ENCODE measurements at places on chromosomes 7 and 10.
A peak's percentile ranks its signal among the peaks of the same experiment; 100 is the strongest.

DNA sequence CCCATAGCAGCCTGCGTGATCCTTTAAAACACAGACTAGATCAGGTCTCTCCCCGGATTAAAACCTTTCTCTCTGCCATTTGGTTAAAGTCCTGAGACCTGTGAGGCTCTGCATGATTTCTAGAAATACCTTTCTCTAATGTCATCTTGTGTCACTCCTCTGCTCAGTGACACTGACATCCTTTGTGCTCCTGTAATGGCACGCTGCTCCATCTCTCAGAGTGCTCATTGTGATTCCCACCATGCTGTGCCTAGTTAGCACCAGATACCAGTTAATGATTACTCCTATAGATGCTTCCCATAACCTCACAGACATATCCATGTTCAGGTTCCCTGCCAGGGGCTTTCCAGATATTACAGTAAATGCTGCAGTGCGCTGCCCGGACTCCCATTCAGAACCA, 11.7 kb upstream of the OR9A2 start:
- no peak for DNase-seq

- peak; percentile 36 for DNase-seq
These were observed 251.5 kb downstream of the DOCK4 start for GRCh38 chr7:111954474-111955381.

- DNase-seq, result no peak
These were observed 29.1 kb downstream of the CELF2 start for GRCh38 chr10:11046776-11047160.

GRCh38 chr7:40493609-40494051, 358.8 kb downstream of the SUGCT start:
- DNase-seq, result no peak

DNA sequence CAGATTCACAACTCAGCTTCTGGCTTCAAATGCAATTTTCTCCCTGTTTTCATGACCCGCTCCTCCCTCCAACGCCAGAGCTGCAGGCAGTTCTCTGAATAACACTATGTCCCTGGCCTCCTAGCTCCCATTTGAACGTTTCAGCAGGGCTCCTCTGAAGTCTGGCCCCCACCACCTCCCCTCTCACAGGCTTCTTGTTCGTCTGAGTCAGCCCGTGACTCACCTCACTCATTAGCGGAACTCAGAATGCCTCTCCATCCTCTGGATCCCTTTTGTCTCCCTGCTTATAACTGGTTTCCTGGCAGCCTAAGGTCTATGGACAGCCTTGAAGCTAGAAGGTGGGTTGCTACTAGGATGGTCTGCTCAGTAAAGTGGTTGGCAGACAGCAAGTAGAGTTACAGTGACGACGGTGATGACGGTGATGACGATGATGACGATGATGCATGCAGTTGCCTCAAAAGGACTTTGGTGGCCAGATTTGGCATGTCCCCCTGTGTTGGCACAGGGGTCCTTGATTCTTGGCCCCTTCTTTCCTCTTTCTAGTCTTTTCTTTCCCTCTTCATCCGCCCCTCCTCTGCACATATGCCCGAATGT, 83.3 kb upstream of the MKLN1 start:
- peak; percentile 83 for DNase-seq

DNA sequence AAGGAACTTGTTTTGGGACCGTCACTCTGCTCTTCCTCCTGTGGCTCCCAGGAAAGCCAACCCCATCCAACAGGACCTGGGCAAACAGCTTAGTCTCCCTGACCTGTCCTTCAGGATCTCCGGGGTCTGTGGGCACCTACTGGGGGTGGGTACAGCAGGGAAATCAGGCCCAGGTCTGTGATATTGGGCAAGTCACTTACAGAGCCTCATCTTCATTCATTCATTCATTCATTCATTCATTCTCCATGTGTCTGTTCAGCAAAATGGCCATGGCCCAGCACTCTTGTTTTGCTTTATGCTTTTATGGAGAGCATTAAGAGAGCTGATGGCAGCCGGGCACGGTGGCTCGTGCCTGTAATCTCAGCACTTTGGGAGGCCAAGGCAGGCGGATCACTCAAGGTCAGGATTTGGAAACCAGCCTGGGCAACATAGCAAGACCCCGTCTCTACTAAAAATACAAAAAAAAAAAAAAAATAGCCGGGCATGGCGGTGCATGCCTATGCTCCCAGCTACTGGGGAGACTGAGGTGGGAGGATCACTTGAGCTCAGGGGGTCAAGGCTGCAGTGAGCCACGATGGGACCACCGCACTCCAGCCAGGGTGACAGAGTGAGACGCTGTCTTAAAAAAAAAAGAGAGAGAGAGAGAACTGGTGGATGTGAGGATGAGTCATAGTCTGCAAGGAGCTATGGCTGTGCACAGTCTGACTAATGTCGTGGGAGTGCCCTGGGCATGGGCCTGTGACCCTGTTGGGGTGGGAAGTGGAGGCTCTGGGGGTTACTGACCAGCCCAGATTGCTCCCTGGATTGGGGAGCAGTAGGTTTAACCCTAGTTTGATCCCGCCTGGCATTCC, 54.3 kb downstream of the CLIP2 start:
- DNase-seq, result peak; percentile 74

DNA sequence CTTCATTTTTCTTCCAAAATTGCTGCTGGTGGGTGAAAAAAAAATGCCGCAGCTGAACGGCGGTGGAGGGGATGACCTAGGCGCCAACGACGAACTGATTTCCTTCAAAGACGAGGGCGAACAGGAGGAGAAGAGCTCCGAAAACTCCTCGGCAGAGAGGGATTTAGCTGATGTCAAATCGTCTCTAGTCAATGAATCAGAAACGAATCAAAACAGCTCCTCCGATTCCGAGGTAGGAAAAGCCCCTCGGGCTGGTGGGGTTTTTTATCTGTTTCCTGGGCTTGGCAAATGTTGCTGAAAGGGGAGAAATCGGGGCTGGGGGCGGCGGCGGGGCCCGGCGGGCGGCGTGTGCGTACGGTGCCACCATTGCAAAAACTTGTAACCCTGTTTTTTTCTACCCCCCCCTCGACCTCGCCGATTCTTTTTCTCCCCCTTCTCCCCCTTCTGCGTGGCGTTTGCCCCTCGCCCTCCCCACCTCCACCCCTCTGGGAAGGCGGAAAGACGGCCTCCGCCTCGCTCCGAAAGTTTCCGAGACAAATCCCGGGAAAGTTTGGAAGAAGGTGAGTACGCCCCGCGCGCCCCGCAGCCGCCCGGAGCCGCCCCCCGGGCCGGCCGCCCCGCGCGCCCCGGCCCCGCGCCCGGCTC, 789 bp downstream of the TCF7L2 start:
- DNase-seq, result peak; percentile 53

GRCh38 chr7:21251151-21251800, 176.6 kb upstream of the SP4 start:
- DNase-seq, result no peak

GRCh38 chr7:50632561-50633413, 67.6 kb upstream of the DDC start:
- DNase-seq, result peak; percentile 55

GRCh38 chr10:73827346-73828089, 16.1 kb upstream of the NDST2 start:
- no peak for DNase-seq

GRCh38 chr10:112723876-112724275, 226.2 kb upstream of the TCF7L2 start:
- DNase-seq, result no peak

GRCh38 chr10:3425261-3425660, 252.7 kb upstream of the PITRM1 start:
- no peak for DNase-seq

DNA sequence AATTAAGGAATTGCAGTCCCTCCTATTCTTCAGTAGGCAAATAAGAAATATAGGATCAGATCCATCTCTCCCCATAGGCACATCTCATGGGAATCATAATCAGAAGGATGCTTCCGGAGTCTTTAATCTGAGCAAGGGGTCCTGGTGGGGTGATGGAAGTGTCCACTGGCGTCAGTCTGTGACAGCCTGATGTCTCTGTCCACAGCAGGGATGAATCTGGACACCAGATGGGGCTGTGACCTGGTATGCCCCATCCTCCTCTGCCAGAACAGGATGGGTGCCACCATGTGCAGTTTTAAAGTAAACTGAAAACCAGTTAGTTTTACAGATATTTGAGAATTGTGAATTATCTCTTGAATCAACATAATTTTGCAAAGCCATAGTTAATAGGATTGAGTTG, 148.7 kb downstream of the C1GALT1 start:
- no peak for DNase-seq

DNA sequence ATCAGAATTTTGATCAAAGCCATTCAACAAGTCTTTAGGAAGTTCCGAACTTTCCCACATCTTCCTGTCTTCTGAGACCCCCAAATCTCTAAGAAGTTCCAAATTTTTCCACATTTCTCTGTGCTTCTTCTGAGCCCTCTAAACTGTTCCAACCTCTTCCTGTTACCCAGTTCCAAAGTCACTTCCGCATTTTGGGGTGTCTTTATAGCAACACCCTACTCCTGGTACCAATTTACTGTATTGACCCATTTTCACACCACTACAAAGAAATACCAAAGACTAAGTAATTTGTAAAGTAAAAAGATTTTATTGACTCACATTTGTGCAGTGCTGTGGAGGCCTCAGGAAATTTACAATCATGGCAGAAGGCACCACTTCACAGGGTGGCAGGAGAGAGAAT, 385.8 kb upstream of the GHITM start:
- DNase-seq, result no peak

DNA sequence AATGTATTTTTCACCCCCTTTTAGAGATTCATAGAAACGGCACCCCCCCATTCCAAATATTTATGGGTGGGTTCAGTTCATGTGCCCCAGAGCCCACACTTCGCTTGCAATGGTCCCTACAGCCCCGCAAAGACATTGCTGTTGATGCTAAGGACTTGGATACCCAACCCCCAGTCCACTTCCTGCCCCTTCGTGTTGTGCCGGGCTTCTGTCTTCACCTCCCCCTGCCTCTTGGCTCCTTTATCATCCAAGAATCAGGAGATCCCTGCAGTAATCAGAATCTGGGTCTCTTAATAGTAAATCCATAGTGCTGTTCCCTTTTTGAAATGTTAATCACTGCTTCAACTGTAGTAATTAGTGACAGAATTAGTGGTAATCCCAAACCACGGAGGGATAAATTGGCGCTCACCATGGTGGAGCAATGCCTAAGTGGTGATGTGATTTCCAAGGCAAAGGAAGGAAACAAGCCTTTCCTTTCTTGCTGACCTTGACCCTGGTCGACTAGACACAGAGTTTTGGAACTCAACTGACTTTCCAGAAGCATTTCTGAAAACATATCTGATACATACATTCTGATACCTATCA, 67.7 kb downstream of the HK1 start:
- no peak for DNase-seq

- no peak for DNase-seq
These were observed 1.3 kb upstream of the MUC12 start for GRCh38 chr7:100968031-100968430.

GRCh38 chr7:93737953-93738352, 152.6 kb downstream of the TFPI2 start:
- no peak for DNase-seq

GRCh38 chr7:28808796-28809533, 149.2 kb downstream of the TRIL start:
- DNase-seq, result peak; percentile 34

DNA sequence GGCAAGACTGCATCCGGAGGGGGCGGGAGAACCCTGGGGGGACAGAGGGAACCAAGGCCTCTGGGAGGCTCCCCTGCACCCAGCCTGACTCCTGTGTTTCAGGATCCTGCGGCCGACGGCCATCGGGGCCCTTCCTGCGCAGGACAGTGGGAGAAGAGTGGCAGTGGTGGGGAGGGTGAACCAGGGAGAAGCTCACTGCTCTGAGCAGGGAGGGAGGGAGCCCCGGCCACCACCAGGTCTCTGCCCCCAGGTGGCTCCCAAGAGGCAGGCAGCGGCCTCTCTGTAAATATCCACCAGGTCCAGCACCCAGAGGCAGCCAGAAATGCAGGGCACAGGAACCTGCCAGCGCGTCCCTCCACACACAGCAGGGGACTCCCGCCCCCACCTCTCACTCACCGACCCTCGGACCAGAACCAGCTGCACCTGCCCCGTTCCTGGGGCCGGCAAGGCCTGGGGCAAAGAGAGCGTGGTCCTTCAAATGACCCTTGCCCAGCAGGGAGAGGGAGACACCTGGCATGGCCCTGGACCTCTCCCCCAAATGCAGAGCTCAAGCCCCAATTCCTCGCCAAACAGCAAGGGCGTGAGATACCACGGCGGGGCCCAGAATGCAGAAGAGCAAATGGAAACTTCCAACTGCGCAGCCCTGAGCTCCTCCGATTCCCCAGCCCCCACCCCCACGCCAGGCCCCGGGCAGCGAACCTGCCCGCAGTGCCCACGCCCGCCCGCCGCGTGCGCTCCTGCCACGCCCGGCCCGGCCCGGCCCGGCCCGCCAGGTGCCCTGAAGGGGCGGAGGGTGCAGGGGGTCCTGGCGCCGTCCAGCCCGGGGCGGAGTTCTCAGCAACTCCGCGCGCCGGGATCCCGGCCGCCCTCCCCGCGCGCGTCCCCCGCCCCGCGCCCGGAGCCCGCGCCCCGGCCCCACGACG, 805 bp downstream of the RASGEF1A start:
- peak; percentile 33 for DNase-seq

DNA sequence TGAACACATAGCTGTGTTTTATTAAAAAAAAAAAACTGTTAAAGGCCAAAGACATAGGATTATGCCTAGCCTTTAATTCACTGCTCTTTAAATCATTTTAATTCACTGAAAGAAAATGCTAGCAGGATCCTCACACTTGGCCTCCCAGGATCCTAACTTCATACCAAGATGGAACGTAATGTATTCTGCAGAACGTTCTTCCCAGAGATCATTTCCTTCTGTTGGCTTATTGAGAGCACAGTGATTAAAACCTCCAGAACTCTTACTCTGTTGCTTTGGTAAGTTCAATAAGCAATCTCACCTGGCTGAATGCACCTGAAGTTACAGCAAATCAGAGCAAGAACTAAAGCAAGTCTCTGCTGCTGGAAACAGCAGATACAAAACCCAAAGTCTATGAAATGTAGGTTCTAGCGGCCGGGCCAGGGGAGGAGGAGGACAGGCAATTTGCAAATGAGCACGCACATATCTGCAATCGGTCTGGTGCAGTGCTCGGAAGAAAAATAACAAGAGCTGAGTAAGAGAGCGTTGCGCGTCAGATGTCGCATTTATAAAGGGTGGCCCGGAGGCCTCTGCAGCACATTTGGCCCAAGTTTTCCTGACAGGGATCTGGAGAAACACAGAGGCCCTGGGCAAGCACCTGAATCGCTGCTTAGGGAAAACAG, 193.9 kb downstream of the FAM107B start:
- DNase-seq, result no peak

DNA sequence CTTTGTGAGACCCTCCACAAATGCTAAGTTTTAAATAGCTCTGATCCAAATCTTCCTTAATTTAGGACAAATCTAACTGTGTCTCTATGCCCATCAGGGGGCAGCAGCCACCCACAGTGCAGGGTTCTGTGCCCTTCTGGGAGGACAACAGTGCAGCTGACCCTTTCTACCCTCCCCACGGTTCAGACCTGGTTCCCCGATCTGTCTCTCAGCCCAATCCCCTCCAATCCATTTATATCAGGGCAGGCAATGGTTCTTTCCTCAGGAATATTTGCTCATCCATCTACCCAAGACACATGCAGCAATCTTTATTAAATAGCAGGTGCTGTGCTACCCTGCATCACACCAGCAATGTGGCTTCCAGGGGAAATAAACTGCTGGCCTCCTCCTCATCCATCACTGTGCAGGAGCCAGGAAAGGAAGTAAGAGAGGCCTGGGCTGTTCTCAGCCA, 4.0 kb upstream of the RBM28 start:
- DNase-seq, result peak; percentile 60

All from adrenal gland (tissue), 19 donors.